ENCODE measurements at places on chromosomes 3 and 15.

DNA sequence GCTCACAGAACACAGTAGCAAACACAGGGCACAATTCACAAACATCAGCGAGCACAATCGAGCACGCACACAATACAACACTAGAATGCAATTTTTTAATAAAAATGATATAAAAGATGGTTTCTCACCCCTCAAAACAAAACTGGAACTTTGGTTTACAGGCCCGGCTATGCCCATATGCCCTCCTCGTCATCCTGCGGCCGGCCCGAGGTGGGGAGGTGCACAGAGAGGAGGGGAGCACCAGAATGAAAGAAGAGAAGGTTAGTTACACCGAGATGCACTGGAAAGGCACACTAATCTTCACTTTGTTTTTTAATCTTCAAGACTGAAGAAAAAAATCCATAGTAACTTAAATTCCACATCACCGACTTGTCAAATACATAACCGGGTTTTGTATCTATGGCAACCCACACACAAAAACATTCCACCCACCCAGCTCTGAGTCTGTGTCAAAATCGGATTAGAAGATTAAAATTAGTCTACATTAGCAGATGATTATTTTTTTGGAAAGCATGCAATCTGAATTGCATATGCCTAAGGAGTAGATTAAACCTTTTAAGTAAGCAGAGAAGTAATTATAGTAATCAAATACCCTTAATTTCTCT is 196.7 kb upstream of the WNT5A start:
- no peak for DNase-seq

- no peak for DNase-seq
Measured at GRCh38 chr3:127214975-127215374, 22.0 kb downstream of the PRR23E start.

GRCh38 chr3:141150081-141150830 is 81.4 kb upstream of the PXYLP1 start:
- no peak for DNase-seq

DNA sequence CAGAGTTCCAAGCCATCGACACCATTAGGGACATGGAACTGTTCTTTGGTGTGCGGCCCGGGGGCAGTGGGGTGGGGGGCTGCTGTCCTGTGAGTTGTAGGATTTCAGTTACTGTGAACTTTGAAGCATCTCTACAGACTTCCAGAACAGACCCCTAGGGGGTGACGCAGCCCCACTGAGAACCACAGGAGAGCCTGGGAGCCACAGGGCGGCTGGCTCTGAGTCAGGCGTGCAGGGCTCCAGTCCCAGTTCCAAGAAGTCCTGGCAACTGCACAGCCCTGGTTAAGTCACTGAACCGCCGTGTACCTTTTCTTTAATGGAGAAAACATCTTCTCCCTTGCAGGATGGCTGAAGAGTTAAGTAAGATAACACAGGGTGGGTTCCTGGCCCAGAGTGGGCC is 23.5 kb upstream of the LRTM1 start:
- no peak for DNase-seq

GRCh38 chr3:117047951-117048705 is 338.5 kb downstream of the TUSC7 start:
- DNase-seq = no peak

GRCh38 chr15:96326328-96327154 is 4.0 kb upstream of the NR2F2 start:
- no peak for DNase-seq

DNA sequence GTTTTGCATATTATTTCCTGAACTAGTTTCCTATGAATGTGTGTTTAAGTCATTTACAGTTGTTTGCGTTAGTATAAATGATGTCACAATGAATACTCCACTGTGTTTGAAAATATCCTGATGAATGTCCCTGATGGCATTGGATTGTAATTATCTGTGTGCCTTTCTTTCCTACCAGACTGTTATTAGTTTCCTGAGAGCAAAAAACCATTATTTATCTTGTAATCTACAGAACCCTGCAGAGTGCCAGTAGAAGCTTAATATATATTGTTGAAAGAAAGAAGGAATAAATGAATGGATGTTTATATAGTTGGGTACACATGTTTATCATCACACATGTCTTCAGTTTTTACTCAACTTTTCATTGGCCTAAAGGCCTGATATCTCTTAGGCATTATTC is 312.6 kb downstream of the AGBL1 start:
- no peak for DNase-seq

GRCh38 chr15:39304931-39305728 is 275.7 kb upstream of the THBS1 start:
- no peak for DNase-seq

Measured in stimulated activated CD4-positive, alpha-beta T cell treated with anti-CD3 and anti-CD28 coated beads, TNF-alpha, amount 100 ng/mL, for 24 hours (primary cell).